NCI-H524 treated with DMSO at 0.1 percent for 48 hours (cell line): ENCODE measurements at places on chromosomes 7 and 10.
A peak's percentile ranks its signal among the peaks of the same experiment; 100 is the strongest.

DNA sequence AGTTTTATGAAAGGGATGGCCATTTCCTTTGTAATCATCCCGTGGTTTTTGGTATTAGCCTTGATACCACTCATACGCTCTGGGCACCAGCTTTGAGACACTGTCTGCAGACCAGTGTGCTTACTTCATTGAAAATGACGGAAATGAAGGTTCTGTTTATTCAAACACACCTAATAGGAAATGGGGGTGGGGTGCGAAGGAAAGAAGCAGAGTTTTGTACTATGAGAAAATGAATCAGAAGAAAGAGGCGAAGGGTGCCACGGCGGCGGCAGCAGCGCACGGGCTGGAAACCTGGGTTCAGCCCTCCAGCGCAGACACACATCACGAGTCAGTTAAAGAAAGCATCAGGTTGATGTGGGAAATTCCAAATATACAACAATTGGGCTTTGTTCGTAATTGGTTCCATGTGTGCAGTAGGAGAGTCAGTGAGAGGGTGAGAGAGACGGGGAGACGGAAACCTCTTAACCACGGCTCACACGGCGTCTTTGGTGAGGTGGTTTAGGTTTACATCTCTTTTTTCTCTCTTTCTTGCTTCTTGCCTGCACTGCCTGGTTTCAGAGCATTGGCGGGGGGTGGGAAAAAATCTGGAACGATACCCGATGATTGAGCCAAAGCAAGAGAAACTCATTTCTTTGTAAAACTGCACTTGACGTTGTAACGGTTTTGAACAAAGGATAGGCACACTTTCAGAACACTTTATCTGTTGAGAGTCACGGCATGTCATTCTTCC, 321.2 kb downstream of the FRMD4A start:
- no peak for DNase-seq

DNA sequence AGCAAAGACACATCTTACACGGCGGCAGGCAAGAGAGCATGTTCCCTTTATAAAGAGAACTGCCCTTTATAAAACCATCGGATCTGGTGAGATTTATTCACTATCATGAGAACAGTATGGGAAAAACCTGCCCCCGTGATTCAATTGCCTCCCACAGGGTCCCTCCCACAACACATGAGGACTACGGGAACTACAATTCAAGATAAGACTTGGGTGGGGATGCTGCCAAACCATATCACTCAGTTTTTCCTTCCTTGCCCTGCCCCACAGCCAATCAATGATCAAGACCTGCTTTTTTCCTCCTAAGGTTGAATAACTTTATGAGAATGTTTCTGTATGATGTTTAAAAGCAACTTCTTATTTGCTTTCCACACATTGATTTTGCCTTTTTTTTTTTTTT, 3.1 kb upstream of the PTPRE start:
- DNase-seq: no peak

- DNase-seq: no peak
These were observed 780 bp downstream of the CYP3A5 start for GRCh38 chr7:99679032-99679399.

DNA sequence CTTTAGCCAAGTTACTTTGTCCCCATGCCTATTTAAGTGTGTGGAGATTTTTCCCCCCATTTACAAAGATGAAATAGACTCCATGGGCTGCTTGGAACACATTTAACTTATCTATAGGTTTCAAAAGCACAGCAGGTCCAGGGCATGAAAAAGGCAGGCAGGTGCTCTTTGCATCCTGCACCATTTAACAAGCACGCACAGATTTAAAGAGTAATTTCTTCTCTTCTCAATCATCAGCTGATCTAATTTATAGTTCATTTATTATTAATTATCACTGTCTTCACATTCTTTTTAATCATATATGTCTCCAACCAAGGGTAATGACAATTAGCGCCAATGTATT, 156.8 kb downstream of the CACNA2D1 start:
- DNase-seq: no peak

DNA sequence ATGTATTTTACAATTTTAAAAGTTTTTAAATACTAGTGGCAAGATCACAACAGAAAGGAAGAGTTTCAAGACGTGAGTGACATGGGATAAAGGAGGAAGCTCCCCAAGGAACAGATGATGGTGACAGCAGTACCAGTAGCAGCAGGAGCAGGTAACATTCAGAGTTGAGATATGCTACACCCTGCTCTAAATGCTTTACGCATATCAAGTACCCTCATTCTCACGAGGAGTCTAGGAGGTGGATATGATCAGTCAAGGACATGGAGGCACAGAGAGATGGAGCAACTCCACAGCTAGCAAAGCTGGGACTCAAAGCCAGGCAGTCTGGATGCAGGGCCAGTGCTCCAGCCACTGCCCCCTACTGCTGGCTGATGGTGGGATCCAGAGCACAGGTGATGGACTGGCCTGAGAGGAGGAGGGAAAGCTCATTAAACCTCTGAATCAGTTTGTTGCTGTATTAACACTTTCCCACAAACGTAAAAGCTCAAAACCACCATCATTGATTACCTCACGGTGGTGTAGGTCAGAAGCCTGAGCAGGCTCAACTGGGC, 17.5 kb downstream of the RP9 start:
- DNase-seq: no peak

DNA sequence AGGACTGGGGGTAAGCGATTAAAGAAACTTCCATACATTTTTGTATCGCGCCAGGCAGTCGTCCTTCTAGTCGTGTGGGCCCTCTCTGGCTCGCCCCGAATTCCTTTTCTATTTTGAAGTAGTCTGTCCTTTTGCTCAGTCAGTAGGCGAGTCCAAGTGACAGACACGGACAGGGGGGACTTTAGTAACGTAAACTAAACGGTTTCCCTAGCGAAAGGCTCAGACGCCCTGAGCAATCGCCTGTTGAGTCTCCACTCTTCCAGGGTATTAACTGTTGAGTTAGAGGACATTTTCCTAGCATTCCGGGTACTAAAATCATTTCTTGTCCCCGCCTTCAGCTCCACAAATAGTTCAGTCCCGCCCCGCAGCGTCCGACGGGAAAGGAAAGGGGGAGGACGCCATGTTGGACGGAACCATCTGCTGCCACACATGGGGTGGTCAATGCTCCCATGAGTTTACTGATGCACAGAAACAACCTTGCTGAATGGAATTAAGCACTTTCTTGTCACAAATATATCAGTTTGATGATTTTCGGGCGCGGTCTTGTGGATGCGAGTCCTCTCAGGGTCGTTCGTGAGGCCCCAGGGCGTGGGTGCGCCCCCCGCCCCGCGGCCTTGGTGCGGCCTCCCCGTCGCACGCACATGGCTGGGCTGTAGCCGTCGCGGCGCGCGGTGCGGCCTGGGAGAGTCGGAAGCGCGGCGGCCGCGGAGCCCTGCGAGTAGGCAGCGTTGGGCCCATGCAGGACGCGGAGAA, at the start of gene EIF3B:
TSS of gene EIF3B (plus strand) at position 642 of the 753 bp plus-strand sequence. CDS start at position 737, 95 bp downstream.
- DNase-seq: peak; percentile 56

DNA sequence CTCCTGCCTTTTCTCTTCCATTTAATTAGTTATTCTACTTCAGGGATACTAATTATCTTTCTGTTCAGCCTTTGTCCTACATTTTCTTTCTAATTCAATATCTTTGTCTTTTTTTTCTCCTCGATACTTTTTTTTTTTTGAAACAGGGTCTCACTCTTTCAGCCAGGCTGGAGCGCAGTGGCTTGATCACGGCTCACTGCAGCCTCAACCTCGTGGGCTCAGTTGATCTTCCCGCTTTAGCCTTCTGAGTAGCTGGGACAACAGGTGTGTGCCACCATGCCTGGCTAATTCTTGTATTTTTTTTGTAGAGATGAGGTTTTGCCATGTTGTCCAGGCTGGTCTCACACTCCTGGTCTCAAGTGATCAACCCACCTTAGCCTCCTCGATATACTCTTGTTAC, 38.9 kb downstream of the CCSER2 start:
- no peak for DNase-seq

- no peak for DNase-seq
These were observed 203.0 kb downstream of the HIBADH start for GRCh38 chr7:27459731-27460053.

GRCh38 chr10:22250897-22251660, 33.3 kb upstream of the EBLN1 start:
- no peak for DNase-seq

GRCh38 chr7:157864911-157865310, 528.1 kb downstream of the DNAJB6 start:
- DNase-seq: no peak

DNA sequence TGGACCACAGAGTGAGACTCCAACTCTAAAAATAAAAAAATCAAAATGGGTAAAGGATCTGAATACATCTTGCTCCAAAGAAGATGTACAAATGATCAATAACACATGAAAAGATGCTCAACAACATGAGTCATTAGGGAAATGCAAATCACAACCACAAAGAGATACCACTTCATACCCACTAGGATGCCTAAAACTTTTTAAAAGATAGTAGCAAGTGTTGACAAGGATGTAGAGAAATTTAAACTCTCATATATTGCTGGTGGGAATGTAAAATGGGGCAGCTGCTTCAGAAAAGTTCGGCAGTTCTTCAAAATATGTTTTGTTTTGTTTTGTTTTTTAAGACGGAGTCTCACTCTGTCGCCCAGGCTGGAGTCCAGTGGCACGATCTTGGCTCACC, 45.7 kb upstream of the GTF2IRD1 start:
- no peak for DNase-seq

DNA sequence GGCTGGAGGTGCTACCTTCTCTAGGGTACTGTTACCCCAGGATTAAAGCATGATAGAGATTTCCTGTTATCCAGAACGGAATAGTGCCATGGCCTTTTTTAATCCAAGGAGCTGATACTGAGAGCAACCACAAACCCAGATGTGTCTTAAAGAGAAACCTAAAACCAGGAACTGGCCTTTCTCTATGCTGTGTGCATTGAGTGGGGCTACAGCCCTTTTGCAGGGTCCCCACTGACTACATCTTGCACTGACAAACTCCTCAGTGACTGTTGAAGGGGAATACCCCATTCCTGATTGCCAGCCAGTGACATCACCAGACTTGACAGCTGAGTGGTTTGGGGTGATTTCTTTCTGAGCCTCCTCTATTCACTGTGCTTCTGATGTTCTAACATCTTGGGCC, 81.9 kb upstream of the CAPZA2 start:
- DNase-seq: no peak

DNA sequence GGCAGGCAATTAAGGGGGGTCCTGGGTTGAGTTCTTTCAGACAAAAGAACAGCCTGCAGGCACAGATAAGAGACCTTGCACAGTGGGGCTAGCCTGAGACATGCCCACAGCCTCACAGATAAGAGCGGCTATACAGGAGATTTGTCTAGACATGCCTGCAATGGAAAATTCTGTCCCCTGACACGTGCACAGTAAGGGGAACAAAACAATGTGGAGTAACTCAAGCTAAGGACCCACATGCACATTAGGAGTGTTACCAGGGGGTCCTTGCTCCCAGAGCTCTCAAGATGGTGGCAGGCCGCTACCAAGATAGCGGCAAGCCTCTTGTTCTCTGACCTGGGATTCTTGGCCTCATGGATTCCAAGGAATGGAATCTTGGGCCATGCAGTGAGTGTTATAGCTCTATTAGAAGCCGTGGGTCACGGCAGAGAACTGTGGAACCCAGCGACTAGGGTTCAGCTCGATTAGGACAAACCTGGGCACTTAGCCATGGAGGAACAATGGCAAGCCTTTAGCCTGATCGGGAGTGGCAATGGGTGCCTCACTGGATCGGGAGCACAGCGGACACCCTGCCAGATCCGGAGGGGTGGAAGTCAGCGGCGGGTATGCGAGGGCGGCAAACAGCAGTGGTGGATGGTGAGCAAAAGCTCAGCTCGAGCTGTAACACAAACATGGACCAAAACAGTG, 196.9 kb downstream of the CCSER2 start:
- no peak for DNase-seq

DNA sequence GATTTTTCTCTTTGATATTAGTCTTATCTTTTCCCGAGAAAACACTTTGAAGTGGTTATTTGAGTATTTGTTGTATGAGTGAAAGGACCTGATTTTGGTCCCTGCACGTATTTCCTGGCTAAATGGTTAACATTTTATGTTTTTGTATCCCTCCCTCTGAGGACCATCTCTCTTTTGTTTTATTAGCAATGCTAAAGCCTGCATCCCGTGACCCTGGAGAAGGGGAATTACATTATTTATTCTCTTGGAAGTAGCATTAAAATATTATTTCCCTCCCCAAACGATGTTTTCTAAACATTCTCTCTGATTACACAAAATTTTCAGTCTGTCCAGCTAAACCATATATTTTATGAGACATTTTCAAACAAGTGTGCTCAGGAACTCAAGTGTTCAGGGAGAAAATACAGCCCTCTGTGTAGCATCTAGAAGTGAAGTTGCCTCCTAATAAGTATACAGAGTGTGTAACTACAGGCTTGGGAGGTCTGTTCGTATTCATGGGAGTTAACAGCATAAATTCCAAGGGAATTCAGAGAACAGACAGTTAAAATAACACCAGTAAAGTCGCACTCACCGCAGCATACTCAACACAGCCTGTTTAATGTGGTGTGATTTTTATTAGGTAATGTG, 163.8 kb upstream of the NPVF start:
- DNase-seq: no peak

- no peak for DNase-seq
These were observed 24.3 kb downstream of the CDH23 start for GRCh38 chr10:71421075-71421434.

DNA sequence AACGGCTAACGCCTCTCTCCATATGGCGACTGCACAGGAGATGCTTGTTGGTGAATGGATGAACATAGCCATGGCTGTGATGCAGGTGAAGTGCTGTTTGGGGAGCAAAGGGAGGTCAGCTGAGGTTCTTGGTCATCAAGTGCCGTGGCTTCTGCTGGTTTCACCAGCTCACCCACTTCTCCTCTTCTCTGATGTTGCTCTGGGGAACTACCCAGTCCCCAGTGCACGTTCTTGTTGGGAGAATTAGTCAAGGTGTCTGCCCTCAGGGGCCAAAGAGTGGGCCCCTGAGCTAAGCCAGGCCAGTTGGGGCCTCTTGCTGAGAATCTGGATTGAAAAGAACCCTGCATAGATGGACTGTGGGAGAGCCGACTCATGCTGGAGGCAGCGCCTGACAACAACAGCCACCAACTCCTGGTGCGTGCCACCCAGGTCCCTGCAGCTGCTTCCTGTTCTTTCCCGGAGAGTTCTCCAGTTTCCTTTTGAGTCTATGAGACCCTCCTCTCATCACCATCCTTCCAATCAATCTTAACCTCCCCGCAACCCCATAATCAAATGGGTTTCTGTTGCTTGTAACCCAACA, 3.0 kb downstream of the BTBD16 start:
- DNase-seq: no peak

DNA sequence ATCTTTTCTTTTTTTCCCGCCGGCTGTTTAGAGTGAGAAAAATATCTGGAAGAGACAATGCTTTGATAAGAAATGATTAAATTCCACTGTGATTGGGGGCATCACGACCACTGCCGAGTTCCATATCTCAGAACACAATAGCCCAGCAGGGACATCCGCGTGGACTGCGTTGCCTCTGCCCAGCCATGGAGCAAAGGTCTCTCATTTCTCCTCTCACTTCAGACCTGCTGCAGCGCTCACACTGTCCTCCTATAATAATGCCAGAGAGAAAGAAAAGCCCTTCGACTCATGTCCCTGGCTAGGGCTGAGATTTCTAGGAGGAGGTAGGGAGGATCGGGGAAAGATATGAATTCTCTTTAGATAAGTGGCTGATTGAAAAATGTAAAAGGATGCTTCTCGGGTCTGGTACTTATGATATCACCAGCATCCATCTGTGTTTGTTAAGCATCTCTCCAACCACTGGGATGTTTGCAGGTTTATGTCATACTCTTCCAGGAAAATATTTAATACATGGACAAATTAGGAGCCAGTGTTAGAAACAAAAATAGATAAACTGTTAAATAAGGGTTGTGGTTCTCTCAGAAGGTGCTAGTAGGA, 472.9 kb upstream of the AKR1E2 start:
- DNase-seq: no peak
